ENCODE measurements at places on chromosomes 4 and X.

DNA sequence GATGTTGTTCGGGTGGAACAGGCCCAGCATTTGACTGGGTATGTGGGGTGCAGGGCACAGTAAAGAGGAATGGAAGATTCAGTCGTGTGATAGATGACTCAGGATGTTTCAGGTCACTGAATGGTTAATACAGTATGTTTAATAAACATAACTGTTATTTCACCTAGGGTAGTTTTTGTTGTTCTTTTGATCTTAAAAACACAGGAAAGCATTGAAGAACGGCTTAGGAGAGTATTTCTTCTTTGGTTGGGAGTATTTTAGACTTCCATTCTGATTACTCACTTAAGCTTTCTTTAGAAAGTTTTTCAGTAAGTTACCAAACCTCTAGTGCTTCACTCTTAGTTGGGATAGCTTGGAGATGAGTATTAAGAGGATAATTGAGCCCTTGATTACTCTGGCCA, 62.3 kb downstream of the STAG2 start:
- DNase-seq = no peak

DNA sequence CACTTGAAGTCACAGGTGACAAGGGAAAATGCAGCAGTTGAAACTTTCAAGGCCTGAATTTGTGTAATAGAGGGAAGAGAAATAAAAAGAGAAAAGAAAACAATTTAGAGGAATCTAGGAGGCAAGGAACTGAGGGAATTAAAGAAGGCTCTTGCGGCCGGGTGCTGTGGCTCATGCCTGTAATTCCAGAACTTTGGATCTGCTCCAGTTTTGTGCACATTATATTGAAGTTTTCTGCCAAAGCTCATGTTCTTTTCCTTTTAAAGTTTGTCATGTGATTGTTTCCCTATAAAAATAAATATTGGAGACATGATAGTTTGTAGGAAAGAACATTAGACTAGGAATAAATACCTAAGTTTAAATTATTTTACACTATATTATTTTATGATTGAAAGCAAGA, 433.9 kb upstream of the CPEB2 start:
- no peak for DNase-seq

GRCh38 chrX:10108288-10108687, 48.5 kb upstream of the CLCN4 start:
- no peak for DNase-seq

DNA sequence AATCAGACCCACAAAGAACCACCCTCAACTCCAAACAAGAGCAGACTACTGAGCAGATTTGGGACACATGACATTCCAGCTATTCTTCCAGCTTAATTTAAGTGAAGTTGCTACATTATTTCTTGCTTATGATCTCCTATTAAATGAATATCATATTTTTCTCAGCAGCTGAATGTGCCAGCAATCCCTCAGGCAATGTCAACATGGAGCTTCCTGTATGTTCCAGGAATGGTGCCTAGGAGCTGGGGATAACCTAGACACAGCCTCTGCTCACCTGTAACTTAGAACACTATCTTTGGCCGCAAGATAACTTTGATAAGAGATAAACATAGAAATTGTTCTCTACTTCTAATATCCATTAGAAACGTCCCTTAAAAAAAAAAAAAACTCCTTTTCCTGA, 274.4 kb upstream of the RASGEF1B start:
- DNase-seq = no peak

GRCh38 chr4:48275247-48275646, 5.6 kb upstream of the TEC start:
- DNase-seq = no peak

DNA sequence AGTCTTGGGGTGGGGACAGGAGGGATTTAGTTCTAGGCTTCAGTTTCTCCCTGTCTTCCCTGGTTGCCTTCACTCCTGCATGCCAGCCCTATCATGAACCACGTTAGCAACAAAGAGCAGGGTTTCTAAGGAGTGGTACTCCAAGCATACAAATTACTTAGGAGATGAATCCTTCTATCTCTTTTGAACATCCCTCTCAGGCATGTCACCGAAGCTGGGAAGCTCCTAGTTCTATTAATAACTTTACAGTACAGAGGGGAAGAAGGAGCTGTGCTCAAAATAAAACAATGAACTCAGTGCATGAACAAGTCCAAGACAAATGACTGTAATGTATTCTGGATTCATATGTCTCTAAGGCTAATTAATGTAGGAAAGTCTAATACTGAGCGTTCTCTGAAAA, 450.6 kb upstream of the RASGEF1B start:
- DNase-seq = no peak

GRCh38 chr4:128220286-128221235, 67.1 kb downstream of the PGRMC2 start:
- no peak for DNase-seq

- no peak for DNase-seq
These were observed 86.2 kb downstream of the FHDC1 start for GRCh38 chr4:153022241-153022715.

GRCh38 chr4:108360754-108361445, 192.2 kb upstream of the LEF1 start:
- peak; percentile 57 for DNase-seq

DNA sequence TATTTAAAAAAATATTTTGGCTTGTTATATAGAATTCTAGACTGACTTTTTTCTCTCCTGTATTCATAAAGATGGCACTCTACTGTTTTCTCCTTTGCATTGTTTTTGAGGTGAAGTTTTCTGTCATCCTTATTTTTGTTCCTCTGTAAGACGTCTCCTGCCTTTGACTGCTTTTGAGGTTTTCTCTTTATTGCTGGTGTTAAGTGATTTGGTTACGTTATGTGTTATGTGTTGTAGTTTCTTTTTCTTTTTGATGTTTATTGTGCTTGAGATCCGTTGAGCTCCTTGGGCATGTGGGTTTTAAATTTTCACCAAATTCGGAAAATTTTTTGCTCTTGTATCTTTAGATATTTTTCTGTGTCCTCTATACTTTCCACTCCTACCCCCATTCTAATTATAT, 50.0 kb downstream of the KDM6A start:
- no peak for DNase-seq

DNA sequence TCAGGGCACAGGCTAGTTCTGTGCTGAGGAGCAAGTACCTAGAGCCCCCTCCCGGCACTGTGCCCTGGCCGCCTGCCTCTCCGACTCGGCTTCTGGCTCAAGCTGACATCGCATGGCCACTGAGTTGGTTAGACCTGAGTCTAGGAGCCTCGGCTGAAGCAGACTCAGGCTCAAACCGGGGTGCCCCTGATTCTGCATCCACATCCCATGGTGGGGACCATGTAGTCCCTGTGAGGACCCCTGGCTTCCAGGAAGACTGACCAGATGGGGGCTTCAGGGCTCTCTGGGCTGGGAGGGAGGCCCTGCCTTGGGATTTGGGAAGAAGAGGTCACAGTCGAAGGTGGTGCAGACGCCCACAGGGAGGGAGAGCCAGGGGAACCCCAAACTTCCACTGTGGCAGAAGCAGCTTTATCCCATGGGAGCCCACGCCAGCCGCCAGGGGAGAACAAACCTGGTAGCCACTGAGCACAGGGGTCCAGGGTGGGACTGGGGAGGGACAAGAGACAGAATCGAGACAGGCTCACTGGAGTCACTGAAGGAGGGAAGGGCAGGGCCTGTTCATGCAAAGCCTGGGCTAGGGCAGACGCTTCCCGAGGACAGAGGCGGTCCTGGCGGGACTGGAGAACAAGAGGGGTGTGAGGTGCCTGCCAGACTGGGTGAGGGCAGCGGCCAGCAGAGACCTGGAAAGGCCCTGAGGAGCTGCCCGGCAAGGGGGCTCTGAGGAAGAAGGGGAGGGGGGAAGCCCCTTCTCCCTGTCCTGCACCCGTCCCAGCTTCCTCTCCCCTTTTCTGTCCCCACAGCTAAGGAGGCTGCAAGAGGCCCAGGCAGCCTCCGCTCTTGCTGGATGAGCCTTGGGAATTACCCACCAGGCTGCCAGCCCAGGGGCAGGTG, 1.1 kb downstream of the PDE6B start:
- no peak for DNase-seq

DNA sequence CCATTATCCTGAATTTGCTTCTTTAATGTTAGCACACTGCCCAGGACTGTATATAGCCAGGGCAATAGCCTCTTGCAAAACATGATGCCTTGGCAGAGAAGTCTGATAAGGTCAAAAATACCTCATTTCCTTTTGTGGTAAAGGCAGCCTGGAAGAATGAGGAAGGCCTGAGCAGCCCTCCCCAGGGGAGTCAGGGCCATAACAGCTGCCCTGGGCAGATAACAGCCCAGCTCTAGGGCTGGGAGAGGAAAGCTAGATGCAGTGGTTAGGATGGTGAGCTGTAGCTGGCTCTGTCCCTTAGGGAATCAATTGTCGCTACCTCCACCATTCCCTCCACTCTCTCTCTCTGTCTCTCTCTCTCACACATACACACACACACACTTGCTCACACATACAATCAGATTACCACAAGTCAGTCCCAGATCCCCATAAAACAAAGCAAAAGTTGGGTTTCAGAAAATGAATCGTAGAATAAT, 29.2 kb downstream of the EFHC2 start:
- no peak for DNase-seq

- DNase-seq = no peak
These were observed 207.1 kb downstream of the ZNF330 start for GRCh38 chr4:141427726-141428296.

DNA sequence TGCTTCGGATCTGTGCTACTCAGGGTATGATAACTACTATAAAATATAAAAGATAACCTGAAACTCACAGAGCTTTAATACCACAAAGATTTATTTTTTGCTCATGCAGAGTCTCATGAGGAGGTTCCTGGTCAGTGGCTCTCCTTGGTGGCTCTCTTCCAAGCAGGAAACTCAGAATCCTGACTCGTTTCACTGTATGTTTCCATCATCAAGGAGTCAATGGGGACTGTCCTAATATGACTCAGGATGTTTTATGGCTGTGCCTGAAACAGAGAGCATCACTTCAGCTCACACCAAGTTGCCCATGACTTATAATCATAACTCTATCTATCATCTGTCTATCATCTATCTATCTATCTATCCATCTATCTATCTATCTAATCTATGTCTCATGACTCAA, 620.8 kb upstream of the NR3C2 start:
- no peak for DNase-seq

DNA sequence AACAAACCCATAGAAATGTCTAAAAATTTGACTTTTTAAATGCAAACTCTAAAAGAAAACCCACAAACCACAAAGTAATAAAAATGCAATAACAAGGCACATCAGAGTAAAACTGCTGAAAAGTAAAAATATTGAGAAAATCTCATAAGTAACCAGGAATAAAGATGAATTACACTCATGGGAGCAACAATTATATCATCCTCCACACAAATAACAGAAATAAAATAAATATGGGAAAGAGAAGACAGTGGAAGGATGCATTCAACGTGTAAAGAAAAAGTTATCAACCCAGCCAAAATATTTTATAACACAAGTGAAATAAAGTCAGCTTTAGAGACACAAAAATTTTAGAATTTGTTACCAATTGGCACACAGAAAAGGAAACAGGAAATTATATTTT, 1420.2 kb downstream of the PCDH18 start:
- no peak for DNase-seq

DNA sequence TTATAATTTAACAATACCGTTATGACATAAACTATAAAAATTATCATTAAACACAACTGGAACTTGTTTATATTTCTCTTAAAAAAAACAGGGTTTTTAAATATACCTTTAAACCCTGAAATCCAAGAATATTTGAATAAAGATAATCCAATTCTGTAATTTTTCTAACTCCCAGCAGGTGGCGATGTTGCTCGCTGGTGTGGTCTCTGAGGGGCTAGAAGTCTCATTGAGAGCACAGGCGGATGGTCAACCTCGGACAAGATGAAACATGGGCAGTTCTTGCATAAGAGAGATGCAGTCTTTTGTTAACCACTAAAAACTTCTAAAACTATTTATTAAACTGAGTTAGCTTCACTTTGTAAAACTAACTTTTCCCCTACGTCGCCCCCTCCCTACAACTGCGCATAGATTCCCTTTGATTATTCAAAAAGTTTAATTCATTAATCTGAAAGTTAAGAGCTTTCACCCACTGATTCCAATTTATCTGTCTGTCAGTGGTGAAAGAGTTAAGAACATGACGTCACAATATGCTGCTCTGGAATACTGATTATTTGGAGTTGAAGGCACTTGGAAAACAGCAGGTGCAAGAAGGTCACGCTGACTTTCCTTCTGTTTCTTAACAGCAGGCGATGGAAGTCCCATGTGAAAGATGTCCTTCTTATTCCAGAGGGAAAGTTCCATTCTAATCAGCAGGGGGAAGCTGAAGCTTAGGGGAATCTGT, 29.5 kb downstream of the DMP1 start:
- peak; percentile 22 for DNase-seq

- DNase-seq = no peak
These were observed 25.9 kb downstream of the ENPEP start for GRCh38 chr4:110501826-110502225.

DNA sequence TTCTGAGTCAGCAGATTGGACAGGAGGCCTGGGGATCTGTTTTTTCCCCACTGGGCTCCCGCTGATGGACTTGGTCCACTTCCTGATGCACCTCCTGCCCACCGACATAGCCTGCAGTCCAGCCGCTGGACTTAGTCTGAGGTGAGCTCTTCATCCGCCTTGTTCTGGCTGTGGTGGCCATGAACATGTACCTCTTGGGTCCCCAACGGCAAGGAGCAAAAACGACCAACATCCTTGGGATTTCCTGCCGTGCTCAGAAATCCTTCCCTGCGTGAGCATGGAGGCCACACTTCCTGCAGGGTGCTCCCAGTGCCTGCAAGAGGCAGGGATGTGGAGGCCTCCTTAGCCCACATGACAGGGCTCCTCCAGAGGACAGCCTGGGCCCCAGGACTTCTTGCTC, 76.8 kb downstream of the CRMP1 start:
- DNase-seq = no peak

DNA sequence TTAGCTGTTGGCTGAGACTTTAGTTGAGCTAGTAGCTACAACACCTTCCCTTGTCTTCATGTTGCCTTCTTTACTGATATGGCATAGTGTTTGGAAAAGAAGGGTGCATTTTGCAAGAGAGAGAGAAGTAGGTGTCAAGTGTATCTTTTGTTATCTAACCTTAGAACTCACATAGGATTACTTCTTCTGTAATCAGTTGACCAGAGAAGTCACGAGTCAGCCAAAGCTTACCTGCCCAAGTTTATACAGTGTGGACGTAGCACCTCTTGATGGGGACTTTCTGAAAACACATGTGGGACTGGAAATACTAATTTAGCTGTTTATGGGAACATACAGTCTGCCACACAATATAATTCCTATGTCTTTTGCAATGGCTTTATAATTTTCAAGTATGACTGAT, 56.0 kb downstream of the UGT8 start:
- DNase-seq = no peak

- DNase-seq = peak; percentile 54
These were observed 61.1 kb upstream of the VAMP7 start for GRCh38 chrX:155819966-155820491.

- DNase-seq = no peak
These were observed 23.8 kb downstream of the SSX1 start for GRCh38 chrX:48278958-48279357.

GRCh38 chr4:86099348-86099747, 260.5 kb downstream of the MAPK10 start:
- no peak for DNase-seq

Measured in HFF-Myc (cell line).